Stimulated activated CD8-positive, alpha-beta memory T cell treated with anti-CD3 and anti-CD28 coated beads, Interleukin-7, amount 100 ng/mL, for 1 hour (primary cell): ENCODE measurements at places on chromosomes 4 and X.

- no peak for DNase-seq
Measured at GRCh38 chr4:36582198-36582597, 300.8 kb downstream of the DTHD1 start.

GRCh38 chr4:182716192-182716591, 201.0 kb downstream of the DCTD start:
- no peak for DNase-seq

DNA sequence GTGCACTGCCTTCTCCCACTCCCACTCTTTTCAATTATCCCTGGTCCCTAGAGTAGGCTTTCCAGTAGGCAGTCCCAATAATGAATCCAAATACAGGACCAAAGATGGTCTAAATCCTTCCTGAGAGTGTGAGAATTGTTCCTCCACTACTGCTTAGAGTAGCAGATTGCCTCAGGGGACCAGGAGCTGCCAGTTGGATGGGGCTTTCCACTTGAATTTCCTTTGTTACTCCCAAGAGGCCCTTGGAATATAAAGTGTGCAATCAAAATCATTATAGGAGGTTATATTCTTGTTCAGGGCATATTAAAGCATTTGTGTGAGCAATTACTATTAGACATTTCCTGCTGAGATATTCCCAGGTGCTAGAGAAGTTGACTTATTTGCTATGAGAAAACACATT, 156.6 kb upstream of the TLL1 start:
- DNase-seq, result no peak

DNA sequence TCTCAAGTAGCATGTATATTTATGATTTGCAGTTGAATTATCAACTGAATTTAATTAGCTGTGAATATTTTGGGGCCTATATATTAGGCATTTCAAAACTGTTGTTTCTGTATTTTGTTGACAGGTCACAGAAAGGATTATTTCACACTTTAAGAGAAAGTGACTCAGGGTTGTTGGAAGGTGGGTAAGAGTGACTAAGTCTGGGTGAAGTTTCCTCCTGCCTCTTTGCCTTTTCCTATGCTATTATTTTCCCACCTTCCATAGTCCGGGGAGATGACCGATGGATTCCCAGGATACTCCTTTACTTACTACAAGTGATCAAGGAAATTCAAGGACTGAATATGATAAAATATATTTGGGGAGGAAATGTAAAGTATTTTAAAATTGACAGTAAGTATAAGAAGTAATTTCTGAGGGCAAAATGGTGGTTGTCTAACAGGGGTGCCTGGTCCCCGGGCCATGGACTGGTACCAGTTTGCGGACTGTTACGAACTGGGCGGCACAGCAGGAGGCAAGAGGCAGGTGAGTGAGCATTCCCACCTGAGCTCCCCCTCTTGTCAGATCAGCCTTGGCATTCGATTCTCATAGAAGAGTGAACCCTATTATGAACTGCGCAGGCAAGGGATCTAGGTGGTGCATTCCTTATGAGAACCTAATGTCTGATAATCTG, 175.5 kb upstream of the GPRIN3 start:
- no peak for DNase-seq

DNA sequence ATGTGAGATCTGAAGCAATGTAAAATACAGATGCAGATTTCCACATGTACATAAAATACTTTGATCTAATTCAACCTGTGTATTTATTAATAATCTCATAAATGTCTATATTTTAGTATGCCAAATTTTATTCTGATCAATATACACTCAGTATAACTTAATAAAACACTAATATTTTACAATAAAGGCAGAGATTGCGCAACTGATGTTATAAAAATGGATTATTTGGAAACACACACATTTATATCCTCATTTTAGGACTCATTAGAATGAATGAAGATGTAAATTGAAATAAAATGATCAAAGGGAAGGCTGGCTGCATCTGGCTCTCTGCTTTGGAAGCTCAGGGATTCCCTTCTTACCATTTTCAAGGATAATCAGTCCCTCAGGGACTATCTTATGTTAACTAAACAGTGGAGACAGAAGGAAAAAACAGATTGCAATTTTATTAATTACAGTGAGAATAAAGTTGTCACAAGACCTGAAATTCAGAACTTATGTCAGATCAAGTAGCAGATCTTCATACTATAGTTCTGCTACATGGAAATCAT, 900.9 kb upstream of the EPHA5 start:
- DNase-seq, result no peak

DNA sequence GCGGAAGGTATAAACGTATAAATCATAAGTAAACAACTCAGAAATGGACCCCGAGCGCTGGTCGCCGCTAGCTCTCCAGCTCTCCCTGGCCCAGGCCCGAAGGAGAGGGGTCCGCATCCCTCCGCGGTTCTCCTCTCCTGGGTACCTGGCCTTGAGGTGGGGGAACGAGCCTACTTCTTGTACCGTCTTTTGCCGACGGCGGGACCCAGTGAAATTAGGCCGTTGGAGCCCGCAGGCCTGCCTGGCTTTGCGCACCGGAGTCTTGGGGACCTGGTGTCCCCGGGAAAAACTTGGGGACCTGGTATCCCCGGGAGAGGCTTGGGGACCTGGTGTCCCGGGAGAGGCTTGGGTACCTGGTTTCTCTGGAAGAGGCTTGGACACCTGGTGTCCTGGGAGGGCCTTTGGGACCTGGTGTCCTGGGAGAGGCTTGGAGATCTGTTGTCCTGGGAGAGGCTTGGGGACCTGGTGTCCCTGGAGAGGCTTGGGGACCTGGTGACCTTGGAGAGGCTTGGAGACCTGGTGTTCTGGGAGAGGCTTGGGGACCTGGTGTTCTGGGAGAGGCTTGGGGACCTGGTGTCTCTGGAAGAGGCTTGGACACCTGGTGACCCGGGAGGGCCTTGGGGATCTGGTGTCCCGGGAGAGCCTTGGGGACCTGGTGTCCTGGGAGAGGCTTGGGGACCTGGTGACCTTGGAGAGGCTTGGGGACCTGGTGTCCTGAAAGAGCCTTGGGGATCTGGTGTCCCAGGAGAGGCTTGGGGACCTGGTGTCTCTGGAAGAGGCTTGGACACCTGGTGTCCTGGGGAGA, 12.0 kb downstream of the SHOX start:
- no peak for DNase-seq

GRCh38 chrX:37783305-37783704, 3.4 kb downstream of the CYBB start:
- DNase-seq, result no peak

- no peak for DNase-seq
Measured at GRCh38 chrX:133215017-133215416, 3.1 kb downstream of the TFDP3 start.

- no peak for DNase-seq
Measured at GRCh38 chr4:89653012-89653411, 183.9 kb downstream of the SNCA start.

DNA sequence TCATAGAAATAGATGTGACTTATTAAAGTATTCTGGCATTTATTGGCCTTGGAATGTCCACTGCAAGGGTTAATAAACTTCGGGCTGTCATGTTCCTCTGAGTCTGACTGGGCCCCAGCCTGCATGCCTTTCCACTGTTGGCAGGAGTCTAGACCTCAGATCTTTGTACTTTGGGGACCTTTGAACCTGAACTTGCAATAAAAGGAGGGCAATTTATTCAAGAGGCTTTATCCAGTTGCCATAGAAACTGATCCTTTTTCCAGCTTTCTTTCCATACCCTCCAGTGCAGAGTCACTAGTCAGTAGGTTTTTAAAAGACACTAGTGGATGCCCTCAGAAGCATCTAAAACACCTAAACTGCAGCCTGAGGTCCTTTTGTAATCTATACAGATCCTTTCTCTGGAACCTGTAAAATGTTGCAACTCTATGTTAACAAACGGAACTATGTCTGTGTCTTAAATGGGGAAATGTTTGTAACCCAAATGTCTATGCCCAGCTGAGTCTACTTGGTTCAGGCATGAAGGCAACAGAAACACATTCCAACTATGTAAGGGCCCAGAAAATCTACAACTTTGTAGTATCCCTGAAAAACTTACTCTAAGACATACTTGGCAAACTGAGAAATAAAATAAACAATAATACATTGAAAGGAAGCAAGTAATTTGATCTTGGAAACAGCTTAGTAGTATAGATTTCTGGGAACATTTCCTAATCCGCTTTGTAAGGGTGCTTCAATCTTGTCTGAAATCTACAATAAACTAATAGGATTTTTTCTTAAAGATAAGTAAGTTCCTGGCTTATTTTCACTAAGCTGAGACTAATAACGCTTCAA, 41.5 kb downstream of the SOWAHB start:
- DNase-seq, result no peak

DNA sequence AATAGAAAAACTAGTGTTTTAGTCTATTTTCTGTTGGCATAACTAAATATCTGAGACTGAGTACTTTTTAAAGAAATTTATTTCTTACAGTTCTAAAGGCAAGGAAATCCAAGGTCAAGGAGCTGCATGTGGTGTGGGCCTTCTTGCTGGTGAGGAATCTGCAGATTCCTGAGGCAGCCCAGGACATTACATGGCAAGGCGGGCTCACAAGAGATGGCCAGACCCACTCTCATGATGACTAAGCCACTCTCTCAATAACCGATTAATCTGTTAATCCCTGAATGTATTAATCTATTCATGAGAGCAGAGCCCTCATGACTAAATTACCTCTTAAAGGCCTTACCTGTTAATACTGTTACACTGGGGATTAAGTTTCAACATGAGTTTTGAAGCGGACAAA, 340.8 kb downstream of the GRXCR1 start:
- no peak for DNase-seq

DNA sequence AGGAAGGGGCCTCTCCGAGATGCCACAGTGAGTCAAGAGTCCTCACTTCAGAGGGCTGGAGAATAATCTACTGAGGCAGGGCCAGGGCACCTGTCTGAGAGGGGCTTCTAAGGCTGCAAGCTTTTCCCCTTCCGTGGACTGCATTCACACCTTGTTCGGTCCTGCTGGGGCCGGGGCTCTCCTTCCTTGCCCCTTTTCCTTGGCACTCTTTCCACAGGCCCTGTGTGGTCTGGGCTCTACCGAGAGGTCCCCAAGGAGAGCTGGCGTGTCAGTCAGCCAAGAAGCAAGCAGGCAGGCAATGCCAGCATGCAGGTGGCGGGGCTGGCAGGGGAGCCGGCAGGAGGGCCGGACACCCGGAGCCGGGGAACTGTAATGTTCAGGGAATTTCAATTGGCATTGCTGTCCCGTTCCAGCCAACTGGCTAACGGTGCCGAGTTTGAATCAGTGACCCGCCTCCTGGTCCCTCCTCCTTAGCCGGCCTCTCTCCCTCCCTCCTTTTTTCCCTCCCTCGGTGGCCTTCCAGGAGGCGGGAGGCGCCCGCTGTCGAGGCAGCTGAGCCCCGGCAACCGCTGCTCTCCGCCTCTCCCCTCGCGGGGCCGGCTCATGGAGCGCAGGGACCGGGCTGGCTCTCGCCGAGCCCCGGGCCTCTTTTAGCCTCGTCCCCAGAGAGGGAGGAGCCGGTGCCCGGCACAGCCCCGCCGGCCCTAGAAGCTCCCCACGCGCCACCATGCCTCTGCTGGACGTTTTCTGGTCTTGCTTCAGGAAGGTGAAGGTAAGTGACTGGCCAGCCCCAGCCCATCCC, at the start of gene STARD8:
Gene STARD8 (plus strand): TSS at position 511 of the 802 bp plus-strand sequence. CDS start 217 bp downstream, at position 728.
- DNase-seq, result no peak

GRCh38 chr4:157840034-157840433, 332.8 kb downstream of the GASK1B start:
- no peak for DNase-seq

- no peak for DNase-seq
Measured at GRCh38 chrX:97126020-97126419, 242.3 kb downstream of the RPA4 start.

DNA sequence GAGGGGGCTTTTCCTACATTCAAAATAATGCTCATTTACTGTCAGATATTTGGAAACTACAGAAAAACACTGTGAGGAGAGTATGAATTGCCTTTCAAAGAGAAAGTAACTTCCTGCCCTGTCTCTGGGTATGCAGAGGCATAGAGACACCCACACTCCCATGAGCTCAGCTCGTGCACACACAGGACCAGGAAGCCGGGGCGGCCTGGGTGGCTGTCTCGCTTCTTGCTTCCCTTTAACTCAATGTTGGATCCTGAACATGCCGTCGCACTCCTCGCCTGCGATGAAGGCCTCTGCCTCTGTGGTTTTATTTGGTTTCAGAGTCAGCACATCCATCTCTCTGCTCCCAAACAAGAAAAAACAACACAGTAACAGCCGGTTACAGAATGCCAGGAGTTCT, 40.1 kb upstream of the GPR78 start:
- no peak for DNase-seq

- DNase-seq, result peak; percentile 32
Measured at GRCh38 chrX:153539171-153539978, 21.9 kb downstream of the ATP2B3 start.

DNA sequence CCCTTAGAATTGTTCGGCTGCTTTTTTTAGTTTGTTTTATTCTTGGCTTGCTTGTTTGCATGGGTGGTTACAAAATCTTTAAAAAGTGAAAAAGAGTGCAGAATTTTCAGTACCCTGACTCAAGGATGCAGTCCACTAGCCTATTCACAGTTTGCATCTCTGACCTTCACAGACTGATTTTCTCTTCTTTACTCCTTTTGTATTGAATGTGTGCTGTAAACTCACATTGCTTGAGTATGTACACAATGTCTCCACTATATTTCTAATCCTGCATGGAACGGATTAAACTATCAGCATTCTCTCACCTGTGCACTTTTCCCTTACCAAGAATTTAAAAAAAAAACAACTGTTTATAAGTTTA, 22.2 kb upstream of the GPM6A start:
- no peak for DNase-seq

- DNase-seq, result no peak
Measured at GRCh38 chrX:12891915-12892506, 14.4 kb upstream of the TLR8 start.

DNA sequence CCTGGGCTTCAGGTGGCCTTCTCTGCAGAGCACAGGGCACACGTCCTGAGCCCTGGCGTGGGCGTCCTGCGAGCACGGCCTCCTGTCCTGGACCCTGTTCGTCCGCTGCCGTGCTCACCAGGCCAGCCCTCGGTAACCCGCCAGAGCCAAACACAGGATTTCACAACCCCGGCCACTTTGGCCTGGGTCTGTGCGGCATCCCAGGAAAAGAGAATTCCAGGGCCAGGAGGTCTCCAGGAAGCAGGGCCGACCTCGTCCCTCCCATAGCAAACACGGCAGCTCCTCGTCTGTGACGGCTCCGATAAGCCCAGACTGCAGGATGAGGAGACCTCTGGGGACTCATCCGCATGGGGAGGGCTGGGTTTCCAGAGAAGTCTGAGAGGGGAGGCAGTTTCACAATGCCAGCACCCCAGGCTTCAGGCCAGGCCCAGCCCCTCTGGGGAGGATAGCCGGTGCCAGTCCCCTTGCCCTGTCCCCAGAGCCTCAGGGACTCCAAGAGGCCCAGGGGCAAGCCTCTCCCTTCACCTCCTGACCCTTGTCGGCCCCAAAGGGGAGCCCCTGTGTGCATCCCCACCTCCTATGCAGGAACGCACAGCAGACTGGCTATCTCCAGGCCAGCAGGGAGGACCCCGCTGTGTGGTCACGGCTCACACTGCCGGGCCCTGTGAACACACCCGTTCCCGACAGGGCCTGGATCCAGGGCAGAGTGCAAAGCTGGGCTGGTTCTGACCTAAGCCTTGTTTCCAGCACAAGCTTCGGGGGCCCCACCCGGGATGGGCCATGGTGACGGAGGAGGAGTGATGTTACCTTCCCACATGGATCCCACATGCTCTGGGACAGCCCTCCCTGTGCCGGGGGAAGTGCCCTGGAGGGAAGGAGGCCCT, 22.3 kb upstream of the HTRA3 start:
- no peak for DNase-seq
